ENCODE measurements at places on chromosomes 3 and 15.

DNA sequence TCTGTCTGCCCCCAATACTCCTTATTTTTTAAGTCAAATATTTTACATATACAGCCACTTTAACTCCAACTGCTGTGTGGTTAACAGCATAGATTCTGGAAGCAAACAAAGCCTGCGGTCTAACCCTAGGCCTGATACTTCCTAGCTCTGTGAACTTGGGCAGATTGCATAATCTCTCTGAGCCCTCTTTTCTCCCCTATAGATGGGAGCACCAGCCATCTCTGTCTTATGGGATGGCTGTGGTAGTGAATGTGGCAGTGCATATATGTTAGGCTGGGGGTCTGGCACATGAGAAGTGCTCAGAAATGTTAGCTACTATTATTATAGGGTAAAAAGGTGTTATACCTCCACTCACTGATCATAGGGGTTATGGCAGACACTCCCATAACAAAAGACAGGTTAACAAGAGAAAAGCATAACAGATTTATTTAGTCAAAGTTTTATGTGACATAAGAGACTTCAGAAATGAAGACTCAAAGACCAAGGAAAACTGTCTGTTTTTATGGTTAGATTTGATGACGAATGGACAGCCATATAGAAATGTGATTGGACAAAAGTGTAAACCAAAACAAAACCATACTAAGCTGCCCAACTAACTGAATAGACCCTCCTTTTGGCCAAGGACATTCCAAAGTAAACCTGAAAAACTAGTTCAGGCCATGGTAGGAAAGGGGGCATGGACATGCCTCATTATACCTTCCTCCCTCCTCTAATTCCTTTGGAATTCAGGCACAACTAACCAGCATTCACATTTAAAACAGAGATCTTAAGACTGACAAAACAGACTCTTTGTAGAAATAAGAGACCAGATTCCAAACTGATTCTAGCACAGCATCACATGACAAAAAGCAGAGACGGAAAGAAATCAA, 53.9 kb upstream of the DAZL start:
- no peak for DNase-seq

GRCh38 chr3:32176989-32177701, 61.3 kb upstream of the CMTM8 start:
- DNase-seq = peak; percentile 45

DNA sequence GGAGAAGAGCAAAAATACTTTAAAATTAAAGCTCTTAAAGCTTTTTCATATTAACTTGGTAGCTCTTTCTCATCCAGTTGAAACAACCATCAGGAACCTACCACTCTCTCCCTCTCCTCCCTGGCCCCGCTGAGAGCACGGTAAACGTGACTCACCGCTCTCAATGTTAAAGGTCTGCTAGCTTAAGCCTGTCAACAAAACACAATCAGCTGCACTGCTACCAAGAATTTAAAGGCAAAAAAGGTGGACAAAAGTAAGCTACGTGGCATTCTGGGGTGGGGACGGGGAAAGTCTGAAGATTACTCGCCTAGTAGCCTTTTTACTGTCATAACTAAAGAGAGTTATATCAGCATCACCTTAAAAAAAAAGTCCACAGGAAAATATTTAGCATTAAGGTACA, 8.4 kb upstream of the GP5 start:
- no peak for DNase-seq

DNA sequence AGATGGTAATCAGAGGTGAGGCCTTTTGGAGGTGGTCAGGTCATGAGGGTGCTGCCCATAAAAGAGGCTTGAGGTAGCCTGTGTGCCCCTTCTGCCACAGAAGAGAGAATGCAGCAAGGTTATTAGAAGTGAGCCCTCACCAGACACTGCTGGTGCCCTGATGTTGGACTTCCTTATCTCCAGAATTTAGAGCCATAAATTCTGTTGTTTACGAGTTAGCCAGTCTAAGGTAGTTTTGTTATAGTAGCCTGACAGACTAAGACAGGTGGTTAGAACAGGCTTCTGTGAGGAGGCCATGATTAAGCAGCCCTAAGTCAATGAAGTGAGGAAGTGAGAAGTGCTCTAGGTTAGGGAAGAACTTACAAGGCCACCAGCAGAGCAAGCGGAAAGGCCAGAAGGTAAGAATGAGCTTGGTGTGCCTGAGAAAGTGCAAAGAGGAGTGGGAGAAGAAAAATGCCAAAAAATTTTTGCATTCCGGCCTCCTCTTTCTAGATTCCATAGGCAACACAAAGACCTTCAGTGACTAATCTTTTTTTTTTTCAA, 44.2 kb upstream of the STT3B start:
- no peak for DNase-seq

- DNase-seq = no peak
Observed at GRCh38 chr3:185503521-185503920, 4.7 kb upstream of the TMEM41A start.

DNA sequence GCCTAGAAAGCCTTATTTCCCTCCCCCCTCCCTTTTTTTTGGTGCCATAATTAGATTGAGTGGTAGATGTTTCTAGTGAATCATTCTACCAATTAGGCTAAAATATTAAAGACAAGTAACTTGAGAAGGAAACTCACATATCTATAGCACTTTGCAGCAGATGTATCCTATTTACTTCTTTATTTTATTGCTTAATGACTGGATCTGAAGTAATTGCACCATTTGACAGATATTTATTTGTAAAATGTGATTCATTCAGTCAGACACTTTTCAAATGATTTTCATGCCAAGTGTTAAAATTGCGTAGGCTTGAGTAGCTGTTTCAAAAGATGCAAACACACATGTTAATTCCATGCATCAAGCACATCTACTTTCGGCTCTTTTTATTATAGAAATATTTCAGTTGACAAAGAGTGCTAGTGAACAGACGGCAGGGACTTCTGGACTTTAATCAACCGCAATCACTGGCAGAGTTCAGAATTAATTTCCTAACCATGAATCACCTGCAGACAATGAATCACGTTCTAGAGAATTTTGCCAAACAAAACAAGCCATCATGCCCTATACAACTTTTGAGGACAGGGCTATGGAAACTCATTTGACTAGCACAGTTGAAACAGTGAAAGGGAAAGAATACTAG, 636.8 kb downstream of the MECOM start:
- peak; percentile 41 for DNase-seq

- DNase-seq = no peak
Observed at GRCh38 chr3:109122690-109123089, 4.8 kb upstream of the MORC1 start.

DNA sequence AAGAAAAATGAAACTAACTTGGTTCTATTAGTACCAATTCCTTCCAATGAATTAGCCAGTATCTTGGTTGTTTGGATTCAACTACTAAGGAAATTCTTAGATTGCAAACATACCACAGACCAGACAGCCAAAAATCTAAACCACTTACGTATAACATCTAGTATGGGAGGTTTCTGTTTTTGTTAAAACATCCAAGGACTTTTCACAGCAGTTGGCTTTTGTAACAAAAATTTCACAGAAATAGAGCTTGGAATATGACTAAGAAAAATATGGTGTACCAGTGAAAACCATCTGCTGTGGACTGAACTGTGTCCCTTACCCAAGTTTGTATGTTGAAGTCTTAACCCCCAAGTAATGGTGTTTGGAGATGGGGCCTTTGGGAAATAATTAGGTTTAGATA, 199.2 kb downstream of the OTOL1 start:
- no peak for DNase-seq

- no peak for DNase-seq
Observed at GRCh38 chr3:33050071-33050653, 46.8 kb downstream of the GLB1 start.

GRCh38 chr15:61053401-61053965, 175.6 kb downstream of the RORA start:
- DNase-seq = no peak
